ENCODE measurements at places on chromosomes 3 and 15.

- peak; percentile 74 for DNase-seq
Observed at GRCh38 chr3:192409838-192410683, 317.3 kb downstream of the FGF12 start.

- DNase-seq = no peak
Observed at GRCh38 chr3:184491867-184492615, 69.5 kb upstream of the EPHB3 start.

DNA sequence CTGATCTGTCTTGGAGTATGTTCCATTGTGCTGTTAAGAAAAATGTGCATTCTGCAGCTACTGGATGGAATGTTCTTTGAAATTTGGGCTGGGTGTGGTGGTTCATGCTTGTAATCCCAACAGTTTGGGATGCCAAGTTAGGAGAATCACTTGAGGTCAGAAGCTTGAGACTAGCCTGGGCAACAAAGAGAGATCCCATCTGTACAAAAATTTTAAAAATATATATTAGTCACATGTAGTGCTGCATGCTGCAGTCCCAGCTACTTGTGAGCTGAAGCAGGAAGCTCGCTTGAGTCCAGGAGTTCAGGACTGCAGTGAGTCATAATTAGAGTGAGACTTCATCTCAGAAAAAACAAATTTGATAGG is 62.8 kb upstream of the PLSCR4 start:
- no peak for DNase-seq

GRCh38 chr3:149529099-149529498 is 54.6 kb downstream of the TM4SF4 start:
- DNase-seq = no peak

- DNase-seq = no peak
Observed at GRCh38 chr3:49238274-49239127, 38.5 kb downstream of the C3orf62 start.

DNA sequence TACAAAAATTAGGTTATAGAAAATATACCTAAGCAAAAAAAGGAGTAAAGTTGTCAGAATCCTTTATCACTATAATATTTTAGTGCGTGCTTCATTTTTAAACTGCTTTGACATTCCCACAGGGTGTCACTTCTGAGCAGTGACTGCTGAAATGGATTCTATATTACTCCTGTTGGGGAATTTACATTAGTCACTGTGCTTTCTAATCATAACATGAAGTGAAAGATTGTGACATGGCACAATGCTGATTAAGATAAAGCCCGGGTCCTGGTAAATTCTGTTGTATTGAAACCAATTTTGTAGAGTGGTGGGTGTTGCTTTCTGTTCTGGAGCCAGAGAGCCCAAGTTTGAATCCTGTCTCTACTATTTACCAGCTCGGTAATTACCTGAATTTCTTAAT is 36.4 kb upstream of the EHHADH start:
- DNase-seq = no peak

DNA sequence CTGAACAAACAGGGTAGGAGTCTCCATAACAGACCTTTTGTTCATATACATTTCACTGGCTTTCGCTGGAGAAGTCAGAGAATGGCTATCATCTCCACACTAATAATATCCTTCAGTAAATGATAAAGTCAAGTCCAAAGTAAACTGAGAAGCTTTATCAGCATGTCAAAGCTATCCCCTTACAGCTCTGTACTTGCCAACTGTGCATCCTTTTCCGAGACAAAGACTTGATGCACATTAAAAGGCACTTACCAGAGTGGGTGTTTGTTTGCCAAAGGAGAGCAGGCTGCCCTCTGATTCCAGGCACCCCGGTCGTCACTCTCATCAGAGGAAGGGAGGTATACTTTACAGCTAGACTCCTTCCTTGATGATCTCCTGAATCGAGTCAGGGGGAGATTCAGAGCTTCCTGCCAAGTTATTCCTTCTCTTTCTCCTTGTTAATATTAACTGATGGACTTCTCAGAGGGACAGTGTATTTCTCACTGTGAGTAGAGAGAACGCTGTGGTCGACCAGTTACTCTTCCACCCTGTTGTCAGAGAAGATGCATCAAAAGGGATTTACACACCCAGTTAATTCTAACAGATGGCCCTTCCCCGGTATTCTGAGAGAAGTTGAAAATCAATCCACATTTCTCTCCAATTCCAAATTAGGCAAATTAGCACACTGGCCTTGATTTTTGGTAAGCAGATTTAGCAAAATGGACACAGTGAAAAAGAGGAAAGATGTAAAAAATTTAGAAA is 504.7 kb upstream of the NR2F2 start:
- no peak for DNase-seq

DNA sequence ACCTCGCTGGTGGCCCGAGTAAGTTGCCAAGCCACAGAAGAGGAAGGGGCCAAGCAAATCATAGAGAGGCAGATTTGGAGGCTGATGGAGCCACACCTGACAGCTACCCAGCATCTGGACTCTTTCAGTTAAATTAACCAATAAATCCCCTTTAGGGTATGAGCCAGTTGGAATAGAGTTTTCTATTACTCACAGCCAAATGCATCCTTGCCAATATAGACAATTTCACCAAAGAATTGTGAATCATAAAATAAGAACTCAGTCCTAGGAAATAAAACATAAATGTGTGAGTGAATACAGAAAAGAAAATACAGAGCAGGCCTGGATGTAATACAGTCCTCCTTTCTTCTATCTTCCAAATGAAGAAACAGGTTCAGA is 161.6 kb upstream of the ANKRD28 start:
- DNase-seq = no peak

- no peak for DNase-seq
Observed at GRCh38 chr3:177041730-177042551, 155.3 kb downstream of the TBL1XR1 start.

DNA sequence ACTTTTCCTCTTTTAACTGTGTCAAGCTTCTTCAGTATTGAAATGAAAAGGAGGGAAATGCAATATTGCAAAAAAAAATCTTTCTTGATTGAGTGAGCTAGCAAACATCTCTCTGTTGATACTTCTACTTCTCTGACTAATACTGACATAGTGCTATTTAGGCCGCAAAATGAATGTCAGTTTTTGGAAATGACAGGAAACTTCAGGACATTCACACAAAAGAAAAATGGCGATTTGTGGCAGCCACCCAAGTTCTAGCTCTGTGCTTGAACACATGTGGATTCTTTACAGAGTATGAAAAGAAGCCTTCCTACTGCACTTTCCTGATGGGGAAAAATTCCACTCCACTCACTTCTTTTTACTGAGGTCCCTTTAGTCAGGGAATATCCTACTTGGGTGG is 486.8 kb upstream of the ALCAM start:
- no peak for DNase-seq

- no peak for DNase-seq
Observed at GRCh38 chr15:70806992-70807712, 43.8 kb upstream of the UACA start.

DNA sequence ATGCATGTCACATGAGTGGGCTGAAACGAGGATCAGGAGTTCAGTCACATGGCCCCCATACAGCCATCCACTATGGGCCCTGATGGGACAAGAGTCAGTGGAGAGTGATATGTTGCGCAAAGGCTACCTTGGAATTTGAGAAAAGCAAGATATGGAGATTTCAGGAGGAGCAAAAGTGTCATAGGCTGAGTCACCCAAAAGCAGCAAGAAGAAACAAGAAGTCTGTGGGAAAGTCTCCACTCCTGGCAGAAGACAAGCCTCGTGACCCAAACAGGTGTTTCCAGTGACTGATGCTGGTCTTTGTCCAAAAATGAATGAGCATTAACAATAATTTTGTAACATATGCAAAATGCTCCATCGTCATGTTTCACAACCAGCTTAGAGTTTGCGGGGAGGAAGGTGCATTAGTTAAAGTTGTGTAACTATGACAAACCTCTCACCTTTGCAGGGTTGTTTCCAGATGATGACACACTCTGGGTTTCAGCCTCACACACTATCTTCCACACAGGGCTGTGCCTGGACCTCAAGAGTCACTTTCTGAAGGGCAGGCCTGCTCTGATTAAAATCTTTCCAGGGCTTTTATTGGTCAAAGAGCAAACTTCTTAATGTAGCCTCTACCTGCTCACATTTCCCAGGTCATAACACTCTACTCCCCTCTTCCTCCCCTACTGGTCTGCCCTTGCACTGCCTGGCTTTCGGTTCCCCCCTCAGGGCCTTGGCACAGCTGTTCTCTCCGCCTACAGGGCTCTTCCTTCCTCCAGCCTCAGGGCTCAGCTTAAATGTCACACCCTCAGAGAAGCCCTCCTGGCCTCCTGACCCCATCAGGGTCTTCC is 3.9 kb upstream of the DNASE1L3 start:
- no peak for DNase-seq

DNA sequence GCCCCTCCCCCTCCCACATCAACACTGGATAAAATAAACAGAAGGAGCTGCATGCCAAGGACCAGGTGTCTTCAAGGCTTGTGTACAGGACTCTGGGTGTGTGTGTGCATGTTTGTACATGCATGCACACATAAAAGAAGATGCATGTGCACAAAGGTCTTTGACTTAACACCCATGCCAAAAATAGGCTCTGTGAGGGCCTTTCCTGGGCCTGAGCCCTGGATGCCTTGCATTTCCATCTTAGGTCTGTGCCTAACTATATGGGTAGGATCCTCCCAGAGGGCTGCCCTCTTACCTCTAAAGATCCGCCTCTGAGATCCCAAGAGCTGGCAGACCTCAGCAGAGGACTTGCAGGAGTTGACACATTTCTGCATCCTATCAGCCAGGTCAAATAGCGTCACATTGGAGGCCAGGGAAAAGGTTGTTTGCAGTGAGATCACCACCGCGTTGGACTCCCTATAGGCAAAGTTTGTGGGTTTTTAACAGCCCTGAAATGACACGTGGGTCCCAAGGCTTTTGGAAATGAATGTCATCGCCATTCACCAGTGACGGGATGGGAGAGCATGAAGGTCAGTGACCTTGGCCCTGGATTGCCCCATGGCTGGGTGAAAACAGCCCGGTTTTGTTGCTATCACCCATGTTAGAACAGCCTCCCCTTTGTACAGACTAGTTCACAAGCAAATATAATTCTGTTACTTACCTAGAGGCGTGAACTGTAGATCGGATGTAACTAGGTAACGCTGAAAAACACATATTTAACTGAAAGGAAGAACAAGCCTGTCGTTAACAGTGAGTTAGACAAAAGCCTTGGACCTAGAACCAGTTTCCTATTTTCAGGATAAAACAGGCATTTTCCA is 54.0 kb downstream of the HEG1 start:
- DNase-seq = no peak

- no peak for DNase-seq
Observed at GRCh38 chr3:130843441-130843840, 50.4 kb upstream of the ATP2C1 start.

- DNase-seq = no peak
Observed at GRCh38 chr3:24433838-24434591, 60.6 kb downstream of the THRB start.

GRCh38 chr3:127137113-127137512 is 55.8 kb upstream of the PRR23E start:
- no peak for DNase-seq

- DNase-seq = no peak
Observed at GRCh38 chr3:17825298-17825697, 82.9 kb upstream of the TBC1D5 start.

DNA sequence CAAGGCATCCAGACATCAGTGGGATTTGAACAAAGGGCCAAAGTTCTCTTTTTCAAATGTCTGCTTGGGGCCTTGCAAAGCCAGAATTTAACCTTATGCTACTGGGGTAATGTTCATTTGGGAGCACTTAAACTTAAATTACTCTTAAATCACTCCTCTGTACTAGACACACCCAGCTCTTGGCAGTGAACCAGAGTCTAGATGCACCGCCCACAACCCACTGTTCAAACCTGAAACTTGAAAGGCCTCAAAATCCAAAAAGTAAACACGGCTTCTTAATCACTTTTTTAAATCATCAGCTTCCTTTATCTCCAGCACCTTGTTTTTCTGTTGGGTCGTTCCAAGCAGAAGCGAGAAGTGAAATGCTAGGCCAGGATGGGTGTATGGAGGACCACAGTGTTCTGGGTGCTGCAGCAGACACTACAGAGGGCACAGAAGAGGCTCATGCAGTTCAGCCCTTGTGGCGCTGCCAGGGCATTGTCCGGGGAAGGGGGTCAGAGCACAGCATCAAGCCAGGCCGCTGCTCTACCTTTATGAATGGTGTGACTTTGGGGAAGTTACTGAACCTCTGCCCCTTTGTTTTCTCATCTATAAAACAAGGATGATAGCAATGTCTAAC is 28.8 kb downstream of the MECOM start:
- DNase-seq = no peak

DNA sequence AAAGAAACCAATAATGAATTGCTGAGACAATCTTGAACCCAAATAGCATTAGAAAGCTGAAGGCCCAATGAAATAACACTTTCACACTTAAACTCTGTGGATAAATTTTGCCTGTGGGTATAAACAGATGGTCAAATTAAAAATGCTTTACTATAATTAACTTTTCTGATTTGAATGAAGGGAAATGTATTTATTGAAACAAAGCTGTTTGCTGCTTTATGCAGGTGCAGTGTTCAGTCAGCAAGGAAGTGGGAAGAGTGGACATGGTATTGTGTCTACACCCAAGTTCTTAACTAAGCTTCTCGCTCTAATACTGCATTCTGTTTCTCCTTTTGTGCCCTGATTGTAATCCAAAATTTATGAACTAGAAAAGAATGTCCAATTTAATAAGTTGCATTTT is 31.8 kb downstream of the NME9 start:
- no peak for DNase-seq

DNA sequence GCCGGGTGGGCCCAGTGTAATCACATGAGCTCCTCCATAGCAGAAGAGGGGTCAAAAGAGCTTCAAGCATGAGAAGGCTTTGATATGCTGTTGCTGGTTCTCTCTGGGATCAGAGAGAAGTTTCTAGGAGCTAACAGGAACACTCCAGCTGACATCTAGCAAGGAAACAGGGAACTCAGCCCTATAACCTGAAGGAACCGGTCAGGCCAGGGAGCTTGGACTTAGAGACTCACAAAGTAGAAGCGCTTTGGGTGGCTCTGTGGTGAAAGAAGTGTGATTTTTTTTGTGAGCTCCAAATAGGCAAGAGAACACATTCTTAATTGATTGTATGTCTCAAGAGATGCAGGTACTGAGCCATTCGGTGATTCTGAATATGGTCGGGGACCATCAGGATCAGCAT is 26.2 kb upstream of the EPHB1 start:
- no peak for DNase-seq

DNA sequence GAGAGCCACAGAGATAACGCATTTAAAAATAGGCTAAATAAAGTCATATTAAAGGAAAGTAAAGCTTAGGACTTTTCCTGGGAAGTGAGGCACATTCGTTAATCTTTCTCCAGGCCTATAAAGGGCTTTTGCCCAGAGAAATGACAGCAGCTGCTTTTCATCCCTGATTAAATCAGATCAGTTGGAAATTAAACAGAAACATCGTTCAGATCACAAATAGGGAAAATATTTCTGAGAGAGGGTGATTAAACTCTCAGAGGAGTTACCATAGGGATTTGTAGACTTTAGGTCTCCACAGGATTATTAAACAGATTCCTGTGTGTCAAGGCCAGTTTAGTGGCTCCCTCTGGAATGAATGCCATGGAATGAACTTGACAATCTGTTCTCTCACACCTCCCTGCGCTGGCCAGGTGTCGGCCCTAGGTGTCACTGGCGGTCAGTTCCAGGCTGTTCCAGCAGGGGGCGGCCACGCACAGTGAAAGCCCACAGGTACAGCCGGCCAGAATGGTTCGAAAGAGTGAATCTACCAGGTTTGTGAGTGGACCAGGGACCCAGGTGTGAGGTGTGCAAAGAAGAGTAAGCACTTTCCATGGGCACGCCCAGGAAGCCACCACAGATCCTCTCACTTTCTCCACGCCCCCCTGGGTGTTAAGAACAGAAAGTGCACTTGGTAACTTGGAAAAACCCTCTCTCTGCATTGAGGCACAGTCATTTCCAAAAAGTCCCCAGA is 253.0 kb upstream of the RASGRP1 start:
- peak; percentile 75 for DNase-seq

Measured in right kidney (tissue), 9 donors.